Astrocyte (in vitro differentiated cells and primary cell): ENCODE measurements at places on chromosomes 1 and 21.

DNA sequence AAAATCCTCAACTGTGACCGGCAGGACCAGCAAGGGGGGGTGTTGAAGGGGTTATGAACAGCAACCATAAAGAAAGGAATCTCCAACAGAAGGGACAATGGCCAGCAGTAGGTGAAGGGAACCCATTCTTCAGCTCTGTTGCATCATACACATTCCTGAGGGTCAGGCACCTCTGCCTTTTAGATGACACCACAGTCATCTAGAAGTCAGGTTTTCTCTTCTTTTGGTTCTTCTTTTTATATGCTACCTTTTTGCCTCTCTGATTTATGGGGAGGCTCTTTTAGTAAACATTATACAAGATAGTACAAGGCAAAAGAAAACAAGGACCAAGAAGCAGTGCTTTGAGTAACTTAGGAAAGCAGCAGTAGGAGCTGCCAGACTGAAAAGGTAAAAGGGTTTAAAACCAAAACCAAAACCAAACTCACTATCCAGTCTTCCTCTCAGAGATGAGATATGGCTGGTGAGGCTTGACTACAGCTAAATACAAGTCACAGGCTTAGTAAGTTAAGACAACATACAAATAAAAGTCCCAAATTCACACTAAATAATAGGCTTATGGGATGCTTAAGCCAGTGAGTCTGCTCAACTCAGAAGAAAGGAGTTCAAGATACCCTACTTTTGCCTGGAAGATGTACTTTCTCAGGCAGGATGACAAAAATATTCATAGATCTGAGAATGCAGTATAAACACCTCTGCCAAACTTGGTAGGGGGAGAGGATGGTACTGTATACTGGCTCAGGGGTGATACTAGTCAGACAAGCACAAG is 4.1 kb downstream of the TEX38 start:
- H3K27ac ChIP-seq: no peak overlapping the region
- peaks cover 6% of the 10 kb centered on the region for H3K36me3 ChIP-seq
- no peak for DNase-seq
- H3K27me3 ChIP-seq: no peaks in the 10 kb centered on the region
- H3K4me3 ChIP-seq: no peak overlapping the region
- H3K4me1 ChIP-seq: peaks cover 3% of the 10 kb centered on the region

DNA sequence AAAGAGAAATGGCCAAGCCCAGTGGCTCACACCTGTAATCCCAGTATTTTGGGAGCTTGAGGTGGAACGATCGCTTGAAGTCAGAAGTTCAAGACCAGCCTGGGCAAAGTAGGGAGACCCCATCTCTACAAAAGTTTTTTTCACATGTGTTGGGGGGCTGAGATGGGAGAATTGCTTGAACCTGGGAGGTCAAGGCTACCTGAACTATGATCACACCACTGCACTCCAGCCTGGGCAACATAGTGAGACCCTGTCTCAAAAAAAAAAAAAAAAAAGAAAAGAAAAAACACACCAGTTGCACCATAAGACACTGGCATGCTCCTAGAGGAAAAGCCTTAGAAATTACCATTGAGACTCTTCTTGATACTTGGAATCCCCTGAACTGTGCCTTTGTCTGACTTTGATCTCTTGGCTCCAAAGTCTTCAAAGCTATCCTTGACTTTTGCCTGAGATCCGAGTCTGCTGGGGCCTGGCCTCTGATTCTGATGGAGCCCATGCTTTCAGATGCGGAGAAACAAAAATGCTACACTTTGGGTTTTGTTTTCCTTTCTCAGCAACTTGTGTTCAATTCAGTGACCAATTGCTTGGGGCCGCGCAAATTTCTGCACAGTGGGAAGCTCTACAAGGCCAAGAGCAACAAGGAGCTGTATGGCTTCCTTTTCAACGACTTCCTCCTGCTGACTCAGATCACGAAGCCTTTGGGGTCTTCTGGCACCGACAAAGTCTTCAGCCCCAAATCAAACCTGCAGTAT is 33.7 kb downstream of the ATP5PO start:
- no peak for DNase-seq
- peaks cover 8% of the 10 kb centered on the region for H3K4me1 ChIP-seq
- peaks cover 6% of the 10 kb centered on the region for H3K27me3 ChIP-seq

GRCh38 chr1:74199504-74199903 is 1.5 kb downstream of the FPGT start:
- no peaks in the 10 kb centered on the region for H3K4me1 ChIP-seq
- no peaks in the 10 kb centered on the region for H3K27me3 ChIP-seq

DNA sequence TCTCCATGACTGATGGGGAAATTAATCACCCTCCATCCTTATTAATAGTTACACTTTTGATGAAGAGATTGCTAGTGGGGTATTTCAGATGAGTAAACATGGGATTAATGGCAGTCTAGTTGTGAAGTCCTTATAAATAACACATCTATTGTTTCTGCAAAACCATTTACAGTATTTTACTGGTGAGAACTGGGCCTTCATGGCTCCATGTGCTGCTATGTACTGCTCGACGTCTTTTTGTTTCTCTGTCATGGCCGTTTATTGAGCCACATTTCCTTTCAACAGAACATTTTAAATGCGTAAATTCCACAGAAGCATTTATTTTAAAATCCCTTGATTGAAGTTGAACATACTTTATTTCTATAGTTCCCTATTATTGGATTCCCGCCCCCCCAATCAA is 34.5 kb downstream of the SPEN start:
- no peaks in the 10 kb centered on the region for H3K27me3 ChIP-seq
- DNase-seq: no peak
- no peak overlapping the region for H3K4me3 ChIP-seq
- H3K36me3 ChIP-seq: no peaks in the 10 kb centered on the region
- peaks cover 19% of the 10 kb centered on the region for H3K4me1 ChIP-seq

DNA sequence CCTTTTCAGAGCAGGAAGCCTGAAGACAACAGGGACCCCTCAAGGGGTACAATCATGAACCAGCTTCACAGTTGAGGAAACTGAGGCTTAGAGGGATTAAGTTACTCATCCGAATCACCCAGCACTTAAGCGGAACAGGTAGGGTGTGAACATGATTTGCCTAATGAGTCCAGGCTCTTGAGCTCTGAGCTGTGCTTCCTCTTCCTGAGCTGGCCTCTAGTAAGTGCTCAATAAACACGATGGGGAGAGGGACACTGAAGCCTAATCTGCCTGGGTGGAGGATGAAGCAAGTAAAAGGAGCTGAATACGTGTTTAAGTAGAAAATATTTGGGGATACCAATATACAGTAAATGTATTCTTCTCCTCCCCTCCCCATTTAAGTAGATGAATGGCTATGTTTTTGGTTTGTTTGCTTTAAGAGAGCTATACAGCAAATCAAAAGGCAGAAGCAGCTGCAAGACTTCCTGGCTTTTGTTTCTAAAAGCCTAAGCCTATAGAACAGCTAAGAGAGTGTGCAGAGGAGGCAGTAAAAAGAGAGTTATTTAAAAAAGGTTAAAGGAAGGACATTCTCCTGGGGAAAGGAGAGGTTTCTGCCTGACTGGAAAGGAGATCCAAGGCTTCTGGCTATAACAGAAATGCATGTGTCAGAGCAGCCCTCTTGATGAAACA is 20.5 kb downstream of the STPG1 start:
- peaks cover 20% of the 10 kb centered on the region for H3K4me1 ChIP-seq
- H3K36me3 ChIP-seq: no peaks in the 10 kb centered on the region
- H3K27ac ChIP-seq: peak overlapping the region; percentile 29
- no peak for DNase-seq
- H3K27me3 ChIP-seq: no peaks in the 10 kb centered on the region

DNA sequence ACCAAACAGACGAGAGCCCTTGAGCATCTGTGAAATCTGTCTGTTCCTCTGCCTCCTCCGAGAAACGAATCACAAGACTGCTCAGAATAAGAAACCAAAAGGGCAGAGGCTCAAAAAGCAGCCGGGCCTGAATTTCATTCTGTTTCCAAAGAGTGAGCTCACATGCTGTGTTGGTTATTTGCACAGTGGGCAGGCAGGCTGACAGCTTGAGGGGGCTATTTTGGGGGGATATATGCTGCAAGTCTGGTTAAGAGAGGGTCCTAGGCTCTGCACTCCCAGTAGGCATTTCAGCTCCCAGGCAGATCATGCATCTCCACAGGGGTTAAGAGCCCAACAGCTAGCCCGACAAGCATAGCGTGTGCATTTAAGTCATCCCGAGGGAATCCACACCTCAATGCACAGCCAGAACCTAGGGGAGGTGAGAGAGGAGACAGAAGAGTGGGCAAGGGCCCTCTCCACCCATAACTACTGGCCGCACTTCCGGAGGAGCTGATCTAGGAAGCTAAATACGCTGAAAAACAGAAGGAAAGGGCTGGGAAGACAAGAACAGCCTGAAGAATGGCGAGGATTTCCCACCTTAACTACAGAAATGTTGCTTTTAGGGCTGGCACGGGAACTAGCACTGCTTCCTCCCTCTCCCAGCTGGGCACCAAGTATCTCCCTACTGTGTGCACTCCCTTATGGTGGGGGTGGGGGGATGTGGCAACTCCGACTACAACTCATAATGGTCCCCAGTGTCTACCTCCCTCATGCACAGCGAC is 3.7 kb downstream of the PGBD5 start:
- H3K27ac ChIP-seq: no peak overlapping the region
- no peaks in the 10 kb centered on the region for H3K4me1 ChIP-seq
- H3K27me3 ChIP-seq: peaks cover 48% of the 10 kb centered on the region
- no peaks in the 10 kb centered on the region for H3K36me3 ChIP-seq
- H3K4me3 ChIP-seq: no peak overlapping the region

DNA sequence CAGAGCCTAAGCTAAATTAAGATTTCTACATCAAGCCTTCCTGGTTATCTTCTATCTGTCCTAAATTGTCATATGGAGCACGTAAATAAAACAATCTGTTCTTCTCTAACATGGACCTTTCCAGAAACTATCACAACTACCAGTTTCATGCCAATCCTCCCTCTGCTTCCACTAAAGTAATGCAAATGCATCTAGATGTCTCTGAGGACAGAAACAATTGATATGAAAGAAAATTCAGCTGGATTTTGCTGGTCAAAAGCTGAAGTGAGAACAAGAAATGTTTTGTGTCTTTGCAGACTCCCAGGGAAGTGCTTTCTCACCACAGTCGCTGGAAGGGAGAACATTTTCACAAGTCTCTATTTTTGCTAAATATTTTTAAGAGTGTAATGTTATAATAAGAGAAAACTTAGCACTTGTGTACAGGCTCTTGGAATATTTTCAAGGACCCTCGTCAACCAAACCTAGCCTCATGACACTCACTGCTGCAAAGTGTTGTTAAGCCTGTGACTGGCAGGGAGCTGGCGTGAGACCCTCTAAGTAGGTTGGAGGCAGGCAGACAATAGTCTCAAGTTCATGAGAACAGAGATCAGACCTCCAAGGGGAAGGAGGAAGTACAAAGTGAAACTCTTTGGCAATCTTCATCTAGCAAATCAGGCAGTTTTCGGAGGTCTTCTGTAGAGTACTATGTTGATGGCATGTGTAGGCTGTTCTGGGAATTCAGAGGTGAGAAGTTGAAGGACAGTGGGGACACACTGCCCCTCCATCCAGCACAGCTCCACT is 38.8 kb downstream of the DNASE2B start:
- no peak for DNase-seq
- H3K27ac ChIP-seq: no peak overlapping the region
- H3K4me3 ChIP-seq: no peak overlapping the region
- H3K4me1 ChIP-seq: peaks cover 6% of the 10 kb centered on the region
- no peaks in the 10 kb centered on the region for H3K36me3 ChIP-seq

- no peaks in the 10 kb centered on the region for H3K4me1 ChIP-seq
- H3K27me3 ChIP-seq: peaks cover 17% of the 10 kb centered on the region
- H3K36me3 ChIP-seq: no peaks in the 10 kb centered on the region
- no peak overlapping the region for H3K4me3 ChIP-seq
Measured at GRCh38 chr1:47738560-47739182, 258.5 kb downstream of the TRABD2B start.

DNA sequence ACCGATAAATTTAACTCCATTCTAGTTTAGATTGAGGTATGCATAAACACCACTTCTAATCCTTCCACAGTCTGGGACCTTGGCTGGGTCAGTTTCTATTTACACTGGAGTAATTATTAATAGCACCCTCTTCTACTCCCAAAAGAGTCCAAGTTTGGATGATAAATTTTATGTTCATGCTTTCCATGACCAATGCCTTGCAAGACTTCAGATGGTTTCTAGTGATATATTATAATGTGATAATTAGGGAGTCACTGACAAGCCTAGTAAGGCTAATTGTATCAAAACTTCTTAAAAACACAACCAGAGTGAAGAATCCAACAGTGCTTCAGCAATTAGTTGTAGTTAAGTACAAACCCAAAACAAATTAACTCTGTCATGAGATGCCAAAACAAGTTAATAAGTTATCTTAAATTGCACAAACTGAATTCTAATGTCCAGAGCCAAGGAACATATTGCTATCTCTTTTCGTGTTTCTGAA is 489.6 kb downstream of the TTLL7 start:
- H3K27me3 ChIP-seq: no peaks in the 10 kb centered on the region
- H3K4me1 ChIP-seq: no peaks in the 10 kb centered on the region
- H3K4me3 ChIP-seq: no peak overlapping the region
- no peak for DNase-seq
- H3K27ac ChIP-seq: no peak overlapping the region
- no peaks in the 10 kb centered on the region for H3K36me3 ChIP-seq

DNA sequence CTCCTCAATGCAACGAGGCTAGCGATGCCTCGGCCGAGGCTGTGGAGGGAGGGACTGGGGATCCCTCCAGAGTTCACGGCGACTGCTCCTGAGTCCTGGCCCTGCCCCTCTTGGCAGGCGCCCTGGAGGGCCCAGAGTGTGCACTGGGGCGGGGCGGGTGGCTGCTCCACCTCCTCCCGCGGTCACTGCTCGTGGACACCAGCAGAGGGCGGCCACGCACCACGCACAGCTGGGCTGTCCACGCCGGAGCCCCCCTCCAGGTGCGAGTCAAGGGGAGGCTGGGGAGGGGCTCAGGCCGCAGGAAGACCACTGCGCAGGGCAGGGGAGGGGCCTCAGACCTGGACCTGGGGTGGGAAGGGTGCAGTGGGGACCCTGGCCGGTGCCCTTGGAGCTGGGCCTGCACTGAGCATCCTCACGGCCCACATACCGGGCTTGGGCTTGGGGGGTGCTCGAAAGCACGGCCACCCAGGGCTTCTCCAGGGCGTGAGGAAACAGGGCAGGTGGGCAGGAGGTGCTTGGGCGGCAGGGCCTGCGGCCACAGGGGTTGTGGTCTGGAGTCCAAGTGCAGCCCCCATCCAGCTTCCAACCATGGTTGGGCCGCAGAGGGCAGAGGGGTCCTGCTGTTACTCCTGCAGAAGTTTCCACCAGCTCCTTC is 20.6 kb upstream of the TTC34 start:
- H3K4me1 ChIP-seq: no peaks in the 10 kb centered on the region
- no peak overlapping the region for H3K4me3 ChIP-seq
- no peaks in the 10 kb centered on the region for H3K27me3 ChIP-seq
- H3K27ac ChIP-seq: no peak overlapping the region
- no peaks in the 10 kb centered on the region for H3K36me3 ChIP-seq

GRCh38 chr1:97063532-97063931 is 341.9 kb downstream of the PTBP2 start:
- H3K4me1 ChIP-seq: no peaks in the 10 kb centered on the region
- H3K27ac ChIP-seq: no peak overlapping the region
- no peaks in the 10 kb centered on the region for H3K36me3 ChIP-seq
- no peak for DNase-seq

DNA sequence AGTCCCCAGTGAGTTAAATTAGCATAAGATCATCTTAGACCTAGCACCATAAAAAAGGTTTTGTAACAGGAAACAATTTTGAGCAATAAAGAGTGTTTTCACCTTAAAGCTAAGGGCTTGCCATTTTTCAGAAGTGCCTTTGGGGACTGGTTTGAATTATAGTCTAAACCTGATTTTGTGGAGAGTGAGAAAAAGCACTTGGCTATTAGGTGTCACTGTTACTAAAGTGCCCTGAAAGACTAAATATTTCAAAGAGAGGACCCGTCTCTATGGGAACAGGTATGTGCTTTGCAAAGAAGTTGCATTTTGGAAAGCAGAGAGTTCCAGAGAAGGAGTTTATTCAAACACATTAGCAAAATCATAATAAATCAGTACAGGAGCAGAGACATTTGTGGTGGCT is 9.1 kb downstream of the NTNG1 start:
- no peaks in the 10 kb centered on the region for H3K36me3 ChIP-seq
- peaks cover 2% of the 10 kb centered on the region for H3K4me1 ChIP-seq
- no peak for DNase-seq
- H3K27me3 ChIP-seq: no peaks in the 10 kb centered on the region
- no peak overlapping the region for H3K4me3 ChIP-seq
